ENCODE measurements at places on chromosomes 13 and 19.
A peak's percentile ranks its signal among the peaks of the same experiment; 100 is the strongest.

DNA sequence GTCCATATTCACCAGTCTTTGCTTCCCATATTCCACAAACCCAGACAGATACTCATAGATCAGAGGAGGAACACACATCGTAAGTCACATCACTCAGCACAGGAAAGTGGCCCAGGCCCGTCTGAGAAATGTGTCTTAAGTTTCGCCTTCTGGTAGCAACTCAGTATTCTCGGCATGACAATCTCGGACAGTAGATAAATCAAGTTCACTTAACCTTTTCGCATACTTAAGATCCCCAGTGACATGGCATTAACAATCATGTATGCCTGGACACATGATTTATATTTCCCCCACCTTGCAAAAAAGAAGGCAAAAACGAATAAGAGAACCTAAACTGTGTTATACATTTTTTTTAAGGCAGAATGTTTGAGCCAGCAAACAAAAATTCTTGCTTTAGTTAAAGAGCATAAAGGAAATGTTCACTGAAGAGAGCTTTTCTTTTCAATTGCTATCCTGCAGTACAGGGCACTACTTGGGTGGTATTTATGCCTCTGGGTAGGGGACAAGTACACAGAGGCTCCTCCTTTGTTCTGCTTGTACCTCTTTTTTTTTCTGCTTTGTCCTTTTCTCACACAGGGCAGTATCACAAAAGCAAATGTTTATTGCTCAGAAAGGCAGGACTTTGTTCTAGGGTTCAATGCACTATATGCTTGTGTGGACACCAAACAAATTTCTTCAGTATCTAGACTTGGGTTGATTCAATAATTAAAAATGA lies 360.6 kb downstream of the TDRD3 start:
- DNase-seq: no peak

GRCh38 chr13:73938372-73939070 lies 195.7 kb downstream of the KLF12 start:
- DNase-seq: peak; percentile 45

- no peak for DNase-seq
Measured at GRCh38 chr19:56603829-56604228, 8.7 kb downstream of the ZNF71 start.

DNA sequence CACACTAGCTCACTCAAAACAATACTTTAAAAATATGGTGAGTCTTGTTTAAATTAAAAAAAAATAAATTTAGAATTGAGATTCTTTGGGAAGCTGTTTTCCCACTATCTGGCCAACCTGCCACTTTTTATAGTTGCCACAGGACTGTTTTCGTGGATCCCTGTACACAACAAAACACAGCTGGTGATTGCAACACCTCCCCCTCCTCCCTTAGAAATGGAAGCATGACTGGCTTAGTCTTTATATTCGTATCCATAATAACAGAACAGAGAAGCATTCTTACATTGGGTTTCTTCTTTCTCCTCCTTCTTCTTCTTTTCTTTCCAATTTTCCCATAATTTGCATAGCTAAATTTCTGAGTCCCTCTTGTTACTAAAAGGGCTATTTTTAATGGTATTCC lies 79.5 kb upstream of the GJB6 start:
- no peak for DNase-seq

- no peak for DNase-seq
Measured at GRCh38 chr13:66424422-66424821, 805.7 kb downstream of the PCDH9 start.

DNA sequence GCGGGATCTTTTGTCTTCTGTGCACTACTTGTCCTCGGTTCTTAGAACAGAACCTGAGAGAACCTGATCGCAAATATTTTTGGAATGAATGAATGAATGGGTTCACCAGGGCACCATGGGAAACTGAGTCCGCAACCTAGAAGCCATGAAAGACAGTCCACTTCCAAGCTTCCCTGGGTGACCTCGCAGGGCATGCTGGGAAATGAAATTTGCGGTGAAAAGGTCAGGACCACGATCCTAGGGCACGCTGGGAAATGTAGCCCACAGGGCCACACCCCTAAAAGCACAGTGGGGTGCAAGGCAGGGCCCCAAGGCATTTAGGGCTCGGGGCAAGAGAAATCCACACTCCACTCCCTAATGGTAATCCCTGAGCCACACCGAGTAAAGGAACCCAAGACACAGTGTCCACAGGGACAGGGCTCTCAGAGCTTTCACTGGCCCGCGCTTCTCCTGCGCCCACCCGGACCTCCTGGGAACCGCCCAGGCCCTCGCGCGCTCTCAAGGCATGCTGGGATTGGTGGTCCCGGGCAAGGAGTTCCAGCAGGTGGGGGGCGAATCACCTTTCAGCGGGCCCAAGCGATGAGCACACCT lies 1.1 kb upstream of the PPP1R12C start:
- DNase-seq: peak; percentile 55

DNA sequence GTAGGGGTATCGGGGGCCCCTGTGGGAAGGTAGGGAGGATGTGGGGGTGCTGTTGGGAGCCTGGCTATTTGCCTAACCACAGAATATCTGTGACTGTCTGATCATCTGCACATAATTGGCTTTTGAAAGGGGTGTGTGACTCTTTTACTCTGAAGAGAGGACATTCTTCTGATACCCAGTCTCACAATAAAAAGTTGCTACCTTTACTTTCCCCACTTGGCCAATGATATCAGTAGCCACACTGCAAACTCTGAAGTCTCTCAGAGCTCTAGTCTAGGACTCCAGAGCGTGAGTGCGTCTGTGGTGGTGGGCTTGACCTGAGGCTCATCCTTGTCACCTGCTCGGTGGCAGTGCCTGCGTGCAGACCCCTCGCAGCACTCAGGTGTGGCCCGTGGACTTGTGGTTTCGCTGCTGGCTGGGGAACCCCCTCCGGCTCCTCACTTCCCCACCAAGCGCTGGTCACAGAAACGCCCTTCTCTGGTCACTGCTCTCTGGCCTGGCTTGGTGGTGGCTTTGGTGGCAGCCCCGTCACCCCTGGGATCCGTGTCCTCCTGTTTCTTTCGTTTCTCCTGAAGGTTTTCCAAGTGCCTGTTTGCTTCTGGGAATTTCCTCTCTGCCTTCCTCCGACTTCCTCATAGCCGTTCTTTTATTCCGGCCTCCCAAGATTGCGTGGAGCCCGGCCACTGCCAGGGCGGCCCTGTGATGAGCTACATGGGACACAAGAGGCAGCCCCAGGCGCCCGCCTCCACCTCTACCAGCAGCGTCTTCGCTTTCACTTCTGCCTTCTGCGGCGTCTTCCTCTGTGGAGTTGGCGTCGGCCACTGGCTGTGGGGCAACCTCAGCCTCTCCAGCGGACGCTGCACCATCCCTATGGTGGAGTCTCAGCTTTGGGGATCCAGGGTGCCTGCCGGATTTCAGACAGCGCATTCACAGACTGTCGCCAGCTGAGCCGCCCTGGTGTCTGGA lies 78.0 kb downstream of the ATP11A start:
- no peak for DNase-seq

DNA sequence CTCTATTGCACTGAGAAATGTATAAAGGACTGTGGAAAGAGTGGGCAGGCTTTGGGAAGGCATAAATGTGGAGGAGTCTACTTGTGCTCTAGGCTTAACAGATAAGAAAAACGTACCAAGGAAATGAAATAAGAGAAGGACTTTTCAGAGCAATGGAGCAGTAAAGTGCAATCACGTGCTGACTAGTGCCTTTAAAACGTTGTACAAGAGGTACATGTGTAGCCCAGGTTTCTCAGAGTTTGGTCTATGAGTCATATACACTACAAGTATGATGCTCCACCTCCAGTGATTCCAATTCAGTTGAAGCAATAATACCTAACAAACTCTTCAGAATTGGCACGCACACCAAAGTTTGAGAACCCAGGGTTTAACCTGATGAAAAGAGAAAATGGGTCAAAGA lies 13.4 kb upstream of the FNDC3A start:
- DNase-seq: no peak

DNA sequence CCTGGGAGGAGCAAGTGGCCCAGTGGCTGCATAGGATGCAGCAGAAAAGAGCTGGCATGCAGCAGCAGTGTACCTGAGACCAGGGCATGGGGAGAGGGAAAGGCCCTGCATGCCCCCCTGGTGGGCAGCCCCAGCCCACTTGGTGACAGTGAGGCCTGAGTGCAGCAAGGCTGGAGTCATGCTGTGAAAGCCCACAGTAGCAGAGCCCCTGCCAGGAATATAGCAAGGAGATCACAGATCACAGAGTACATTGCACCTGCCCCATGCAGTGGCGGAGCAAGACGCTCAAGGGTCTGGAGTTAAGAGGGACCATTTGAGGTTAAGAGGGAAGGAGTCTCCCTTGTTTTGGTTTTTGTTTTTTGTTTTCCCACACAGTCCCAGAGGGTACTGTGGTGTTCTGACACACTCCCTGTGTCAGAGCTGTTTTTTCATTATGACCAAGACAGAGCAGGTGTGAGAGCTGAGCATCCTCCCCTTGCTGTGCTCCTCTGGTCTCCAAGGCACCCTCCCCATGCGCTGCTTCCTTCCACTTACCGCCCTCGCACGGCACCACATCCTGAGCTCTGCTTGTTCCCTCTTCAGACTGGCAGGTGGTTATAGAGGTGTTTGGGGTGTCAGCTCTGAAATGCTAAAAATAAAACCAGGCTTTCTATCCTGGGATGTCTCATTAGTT lies 85.0 kb upstream of the UBL3 start:
- no peak for DNase-seq

- no peak for DNase-seq
Measured at GRCh38 chr19:38784224-38784623, 4.8 kb upstream of the LGALS7B start.

DNA sequence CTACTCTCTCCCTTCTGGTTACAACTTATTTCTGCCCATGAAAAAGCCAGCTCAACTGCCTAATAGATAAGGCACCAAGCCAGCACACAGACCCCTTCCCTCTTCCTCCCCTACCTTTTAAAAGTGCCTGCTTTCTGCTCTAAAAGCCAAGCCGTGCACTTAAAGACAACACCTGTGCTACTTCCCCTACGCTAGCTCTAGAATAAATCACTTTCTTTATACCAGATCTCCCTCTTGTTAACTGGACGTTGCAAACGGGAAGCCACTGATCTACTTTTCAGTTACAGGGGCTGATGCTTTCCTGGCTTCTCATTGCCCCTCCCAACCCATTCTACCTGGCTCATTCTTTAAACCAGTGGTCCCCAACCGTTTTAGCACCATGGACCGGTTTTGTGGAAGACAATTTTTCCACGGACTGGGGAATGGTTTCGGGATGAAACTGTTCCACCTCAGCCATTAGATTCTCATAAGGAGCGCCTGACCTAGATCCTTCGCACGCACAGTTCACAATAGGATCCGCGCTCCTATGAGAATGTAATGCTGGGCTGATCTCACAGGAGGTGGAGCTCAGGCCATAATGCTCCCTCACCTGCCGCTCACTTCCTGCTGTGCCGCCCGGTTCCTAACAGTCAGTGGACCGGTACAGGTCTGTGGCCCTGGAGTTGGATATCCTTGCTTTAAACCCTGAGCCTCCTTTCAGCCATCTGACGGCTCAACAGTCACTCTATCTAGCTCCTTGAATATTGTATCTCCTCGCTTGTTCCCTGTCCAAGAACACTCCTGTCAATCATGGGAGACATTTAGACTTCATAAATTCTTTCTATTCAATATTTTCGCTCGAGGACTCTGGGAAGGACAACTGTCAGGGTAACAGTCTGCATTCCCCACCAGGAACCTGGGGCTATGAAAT lies 841 bp upstream of the ZNF223 start:
- DNase-seq: no peak

GRCh38 chr13:44601586-44601985 lies 25.5 kb upstream of the TSC22D1 start:
- no peak for DNase-seq

GRCh38 chr13:27482983-27483382 lies 32.6 kb upstream of the MTIF3 start:
- no peak for DNase-seq

DNA sequence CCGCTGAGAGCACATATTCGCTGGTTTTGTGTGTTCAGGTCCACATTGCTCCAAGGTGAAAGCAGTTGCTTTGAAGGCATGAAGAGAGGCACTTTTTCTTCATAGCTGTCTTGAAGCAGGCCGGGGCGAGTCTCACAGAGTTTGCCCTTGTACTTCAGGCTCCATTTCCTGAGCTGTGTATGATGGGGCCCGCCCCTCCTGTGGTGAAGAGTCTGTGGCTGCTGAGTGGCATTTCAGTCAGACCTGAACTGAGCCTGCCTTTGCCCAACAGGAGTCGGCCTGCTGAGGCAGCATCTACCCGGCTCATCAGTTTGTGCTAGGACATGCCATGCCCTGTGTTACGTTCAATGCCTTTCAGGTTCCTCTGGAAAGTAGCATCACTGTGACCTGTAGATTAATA lies 44.4 kb upstream of the C1QTNF9 start:
- no peak for DNase-seq

DNA sequence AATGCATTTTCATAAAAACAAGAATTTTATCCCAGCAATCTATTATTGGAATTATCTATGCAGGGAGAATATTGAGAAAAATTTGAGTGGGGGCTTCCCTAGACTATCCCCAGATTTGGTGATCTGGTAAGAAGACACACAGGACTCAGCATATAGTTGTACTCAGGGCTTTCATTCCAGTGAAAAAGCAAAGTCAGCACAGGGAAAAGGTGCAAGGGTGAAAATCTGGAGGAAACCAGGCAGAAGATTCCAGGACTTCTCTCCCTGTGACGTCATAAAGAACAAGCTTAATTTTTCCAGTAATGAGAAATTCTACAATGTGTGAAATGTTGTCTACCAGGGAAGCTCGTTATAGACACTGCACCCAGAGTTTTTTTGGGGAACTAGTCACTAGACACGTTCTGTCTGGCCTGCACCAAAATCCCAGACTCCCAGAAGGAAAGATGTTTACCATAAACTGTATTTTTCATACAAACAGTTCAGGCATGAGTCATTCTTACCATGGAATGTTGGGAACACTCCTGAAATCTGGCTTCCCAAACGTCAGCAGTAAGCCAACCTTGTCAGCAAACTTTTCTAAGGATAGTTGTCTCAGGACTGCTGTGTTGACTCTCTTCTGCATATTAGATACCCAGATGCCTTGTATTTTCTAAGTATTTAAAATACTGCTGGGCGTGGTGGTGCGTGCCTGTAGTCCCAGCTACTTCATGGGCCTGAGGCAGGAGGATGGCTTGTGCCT lies 107.4 kb downstream of the DNAJC3 start:
- no peak for DNase-seq

DNA sequence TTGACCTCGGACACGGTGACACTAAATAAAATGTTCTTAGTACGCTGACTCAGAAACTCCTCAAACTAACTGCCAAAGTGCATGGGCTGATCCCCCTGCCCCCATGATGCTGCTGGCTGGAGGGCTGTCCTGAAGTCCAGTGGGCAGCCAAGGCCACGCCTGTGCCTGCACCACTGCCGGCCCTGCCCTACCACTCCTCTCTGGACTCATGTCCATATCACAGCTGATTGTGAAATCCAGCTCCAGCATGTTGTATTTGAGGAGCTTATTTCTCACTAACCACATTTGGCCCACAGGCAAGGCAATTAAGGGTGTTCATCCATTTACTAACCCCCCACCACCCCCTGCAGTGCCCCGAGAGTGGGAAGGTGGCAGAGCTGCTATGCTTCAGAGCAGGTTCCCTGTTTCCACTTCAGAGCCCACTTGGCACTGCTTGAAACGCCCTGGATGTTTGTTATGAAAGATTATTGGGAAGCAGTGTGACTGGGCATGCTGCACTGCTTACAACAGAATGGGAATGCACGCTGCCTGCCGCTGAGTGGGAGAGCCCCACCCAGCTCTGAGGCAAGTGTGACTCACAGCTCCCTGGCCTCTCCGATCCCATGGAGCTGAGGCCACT lies 114.0 kb downstream of the UQCRFS1 start:
- DNase-seq: no peak

GRCh38 chr13:53612200-53612599 lies 583.6 kb downstream of the OLFM4 start:
- no peak for DNase-seq

- DNase-seq: no peak
Measured at GRCh38 chr13:68369739-68370138, 1139.6 kb upstream of the PCDH9 start.

GRCh38 chr13:97258801-97259200 lies 36.7 kb downstream of the MBNL2 start:
- no peak for DNase-seq

All from SJCRH30 (cell line).